Hippocampal formation (tissue), 2 donors: ENCODE measurements at places on chromosomes 7 and 10.

GRCh38 chr7:124032369-124033094 lies at the start of gene TMEM229A:
Gene TMEM229A, minus strand, starts transcription at chr7:124033067. Its CDS starts 64 bp downstream, at chr7:124033003.
- peak; percentile 83 for DNase-seq

DNA sequence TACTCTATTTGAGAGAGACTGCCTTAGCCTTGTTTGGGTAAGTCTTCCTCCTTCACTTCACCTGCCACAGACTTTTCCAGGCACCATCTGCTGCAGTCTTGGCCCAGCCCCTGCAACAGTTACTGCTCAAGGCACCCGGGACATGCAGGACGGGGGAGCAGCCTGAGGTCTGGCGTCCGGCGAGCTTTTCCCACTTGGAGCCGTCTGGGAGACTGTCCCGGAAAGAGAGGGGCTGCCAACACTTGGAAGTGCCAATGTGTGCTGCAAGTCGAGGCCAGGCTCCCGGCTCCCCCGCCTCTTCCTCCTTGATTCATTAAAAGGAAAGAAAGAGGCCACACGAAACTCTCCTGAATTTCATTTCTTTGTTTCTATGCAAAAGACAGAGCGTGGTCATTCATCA lies 13.7 kb downstream of the HTRA1 start:
- DNase-seq, result peak; percentile 73

DNA sequence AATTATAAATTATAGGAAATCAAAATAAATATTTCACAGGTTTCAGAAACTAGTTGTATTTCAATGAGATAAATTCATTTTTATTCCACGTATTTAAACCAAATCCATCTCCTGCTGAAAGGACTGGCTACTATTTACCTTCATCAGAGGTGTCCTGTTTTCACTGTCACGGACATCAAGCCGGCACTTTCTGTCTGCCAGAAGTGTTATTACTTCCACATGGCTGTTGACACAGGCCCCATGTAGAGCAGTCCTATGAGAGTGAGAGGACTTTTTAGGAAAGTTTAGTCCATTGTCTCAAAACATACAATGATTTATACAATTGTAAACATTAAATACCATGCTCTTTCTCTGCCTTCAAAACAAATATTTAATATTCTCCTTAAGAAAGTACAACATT lies 100.4 kb upstream of the ACBD5 start:
- no peak for DNase-seq

DNA sequence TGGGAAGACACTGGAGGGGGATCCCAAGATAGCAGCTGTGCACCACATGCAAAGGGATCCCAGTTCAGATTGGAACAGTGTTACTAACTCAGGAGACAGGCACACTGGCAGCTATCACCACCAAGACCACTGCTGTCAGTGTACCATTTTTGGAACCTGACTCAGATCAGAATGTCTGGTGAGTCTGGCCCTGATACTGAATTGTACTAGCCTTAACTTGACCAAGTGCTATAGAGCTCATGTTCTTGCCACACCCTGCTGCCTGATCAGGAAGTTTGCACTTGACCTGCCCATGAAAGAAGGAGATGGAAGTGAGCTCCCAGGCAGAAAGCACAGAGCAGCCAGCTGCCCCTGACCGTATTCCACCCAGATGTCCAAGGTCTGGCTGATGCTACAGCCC lies 4.8 kb upstream of the PRRT4 start:
- DNase-seq, result no peak

GRCh38 chr10:54530299-54530698 lies 270.7 kb downstream of the PCDH15 start:
- DNase-seq, result no peak

GRCh38 chr7:51458693-51459092 lies 142.1 kb upstream of the COBL start:
- DNase-seq, result no peak

DNA sequence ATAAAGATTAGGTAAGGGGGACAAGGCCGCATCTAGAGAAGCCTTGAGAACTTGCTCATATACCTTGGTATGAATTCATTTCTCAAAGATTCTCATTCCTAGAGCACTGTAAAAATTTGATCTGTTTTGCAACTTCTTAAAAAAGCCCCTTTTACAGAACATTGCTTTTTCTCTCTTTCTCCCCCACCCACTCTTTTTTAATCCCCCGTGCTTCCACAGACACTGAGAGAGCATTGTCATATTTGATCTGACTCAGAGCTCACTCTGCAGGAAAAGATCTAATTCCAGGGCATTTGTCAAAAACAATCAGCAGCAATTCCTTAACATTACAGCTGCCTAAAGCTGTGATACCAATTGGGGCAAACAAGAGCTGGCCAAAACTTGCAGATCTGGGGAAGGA lies 92.0 kb downstream of the ARHGAP22 start:
- DNase-seq, result no peak

DNA sequence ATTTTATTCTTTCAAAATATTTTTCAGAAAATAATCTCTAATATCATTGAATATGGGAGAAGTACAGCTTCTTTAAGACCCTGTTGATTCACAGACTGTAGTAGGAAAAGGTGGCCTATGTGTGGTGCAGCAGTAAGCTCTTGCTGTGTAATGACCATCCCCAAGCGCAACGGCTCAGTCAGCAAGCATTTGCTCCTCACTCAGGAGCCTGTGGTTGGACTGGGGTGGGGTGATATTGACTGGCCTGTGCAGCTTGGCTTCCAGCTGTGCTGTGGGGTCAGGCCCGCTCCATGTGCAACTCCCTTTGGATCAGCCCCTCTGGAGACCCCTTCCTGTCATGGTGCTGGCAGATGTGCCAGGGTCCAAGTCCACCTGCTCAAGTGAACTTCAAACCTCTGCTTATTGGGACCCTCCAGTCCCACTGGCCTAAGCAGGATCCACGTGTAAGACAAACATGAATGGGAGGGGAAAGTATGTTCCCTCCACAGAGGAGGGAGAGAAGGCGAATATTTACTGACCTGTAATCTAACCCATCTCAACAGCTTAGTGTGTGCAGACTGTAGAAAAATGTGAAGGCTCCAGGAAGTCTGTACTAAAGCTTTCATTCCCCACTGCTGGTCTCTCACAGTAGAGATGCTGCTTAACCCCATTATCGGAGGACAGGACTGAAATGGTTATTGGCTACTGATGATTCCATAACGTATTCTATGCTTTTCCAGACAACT lies 239.7 kb downstream of the WDR37 start:
- DNase-seq, result no peak

GRCh38 chr7:94330269-94331020 lies 64.2 kb upstream of the COL1A2 start:
- no peak for DNase-seq

DNA sequence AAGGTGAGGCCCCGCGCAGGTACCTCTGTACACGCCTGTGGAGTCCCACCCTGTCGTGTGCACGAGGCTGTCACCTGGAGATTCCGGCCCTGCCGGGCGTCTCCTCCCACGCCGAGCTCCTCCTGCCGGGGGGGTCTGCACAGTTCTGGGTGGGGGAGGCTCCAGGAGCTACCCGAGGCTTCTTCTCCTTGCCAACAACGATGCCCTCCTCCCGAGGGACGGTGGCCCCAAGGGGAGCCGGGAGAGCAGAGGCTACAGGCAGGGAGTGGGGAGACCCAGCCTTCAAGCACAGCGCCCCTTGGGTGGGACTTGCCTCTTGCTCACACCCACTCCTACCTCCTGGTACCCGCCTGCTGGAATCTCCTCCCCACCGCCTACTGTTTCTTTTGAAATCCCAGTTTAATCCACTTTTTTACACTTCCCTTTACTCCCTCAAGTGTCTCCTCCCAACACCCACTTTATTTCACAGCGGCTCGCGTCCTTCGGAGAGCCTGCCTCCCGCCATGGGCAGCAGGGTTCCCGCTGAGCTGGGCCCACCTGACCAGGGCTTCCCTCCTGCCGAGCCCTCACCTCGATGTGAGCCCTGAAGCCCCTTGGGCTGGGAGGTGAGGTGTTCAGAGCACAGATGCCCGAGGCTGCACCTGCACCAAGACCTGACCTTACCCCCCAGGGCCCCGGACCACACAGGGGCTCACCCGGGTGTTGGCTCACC lies 338.1 kb downstream of the DNAJB6 start:
- DNase-seq, result no peak

DNA sequence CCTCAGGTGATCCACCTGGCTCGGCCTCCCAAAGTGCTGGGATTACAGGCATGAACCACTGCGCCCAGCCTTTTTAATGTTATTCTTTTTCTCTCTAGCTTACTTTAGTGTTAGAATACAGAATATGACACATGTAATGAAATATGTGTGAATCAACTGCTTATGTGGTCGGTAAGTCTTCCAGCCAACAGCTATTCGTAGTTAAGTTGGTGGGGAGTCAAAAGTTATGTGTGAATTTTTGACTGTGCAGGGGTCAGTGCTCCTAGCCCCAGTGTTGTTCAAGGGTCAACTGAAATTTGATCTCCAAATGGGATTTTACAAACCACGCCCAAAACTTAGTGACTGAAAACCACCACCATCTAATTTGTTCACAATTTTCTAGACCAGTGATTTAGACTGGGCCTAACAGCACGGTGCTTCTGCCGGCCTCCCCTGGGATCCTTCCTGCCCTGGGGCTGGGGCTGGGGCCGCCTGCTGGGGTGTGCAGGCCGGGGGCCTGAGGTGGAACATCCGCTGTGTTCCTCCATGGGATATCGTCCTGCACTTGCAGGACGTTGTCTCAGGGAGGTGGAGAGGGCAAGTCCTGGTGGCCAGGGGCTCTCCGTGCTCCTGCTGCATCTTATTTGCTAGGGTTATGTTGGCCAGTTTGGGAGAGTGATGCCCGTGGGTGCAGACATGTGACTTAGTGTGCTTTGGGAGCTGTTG lies 24.5 kb upstream of the GRB10 start:
- no peak for DNase-seq

DNA sequence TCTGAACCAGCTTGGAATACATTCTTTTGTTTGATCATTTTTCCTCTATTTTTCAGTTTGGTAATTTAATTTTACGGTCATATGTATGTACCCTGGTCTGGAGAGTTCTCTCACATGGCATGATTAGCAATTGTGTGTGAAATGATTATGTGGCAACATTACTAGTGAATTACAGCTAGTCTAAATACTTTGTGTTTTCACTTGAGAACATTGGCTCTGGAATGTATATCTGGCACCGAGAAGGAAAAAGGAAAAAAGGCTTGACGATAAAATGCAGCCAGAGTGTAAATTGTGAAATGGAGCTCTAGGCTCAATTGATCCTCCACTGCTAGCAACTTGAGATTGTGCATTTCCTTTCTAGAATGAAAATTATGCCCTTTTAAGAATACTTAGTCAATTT lies 397.2 kb downstream of the EXOC4 start:
- DNase-seq, result no peak

DNA sequence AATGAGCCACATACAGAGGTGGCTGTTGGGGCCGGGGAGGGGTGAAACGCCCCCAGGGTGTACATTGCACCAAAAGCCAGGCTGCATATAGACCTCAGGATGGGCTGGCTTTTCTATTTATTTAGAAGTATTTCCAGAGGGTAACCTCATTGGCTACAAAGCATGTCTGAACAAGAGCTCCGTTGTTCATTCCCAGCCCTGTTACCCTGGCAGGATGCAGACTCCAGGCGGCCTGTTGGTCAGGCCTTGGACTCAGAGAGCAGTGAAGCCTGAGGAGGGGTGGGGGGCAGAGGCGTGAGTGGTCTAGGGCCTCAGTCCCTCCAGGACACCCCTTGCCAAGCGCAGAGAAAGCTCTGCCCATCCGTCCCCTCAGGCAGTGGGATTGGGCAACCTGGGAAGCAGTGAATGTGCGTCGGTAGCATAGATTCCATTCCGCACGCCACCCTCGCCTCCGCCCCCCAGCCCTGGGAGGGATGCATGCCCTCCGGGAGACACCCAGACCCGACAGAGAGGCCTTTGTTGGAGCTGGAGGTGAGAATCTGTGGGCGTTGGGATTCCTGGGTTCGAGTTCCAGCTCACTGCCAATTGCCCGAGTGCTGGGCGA lies 41.9 kb downstream of the TCF7L2 start:
- DNase-seq, result no peak

DNA sequence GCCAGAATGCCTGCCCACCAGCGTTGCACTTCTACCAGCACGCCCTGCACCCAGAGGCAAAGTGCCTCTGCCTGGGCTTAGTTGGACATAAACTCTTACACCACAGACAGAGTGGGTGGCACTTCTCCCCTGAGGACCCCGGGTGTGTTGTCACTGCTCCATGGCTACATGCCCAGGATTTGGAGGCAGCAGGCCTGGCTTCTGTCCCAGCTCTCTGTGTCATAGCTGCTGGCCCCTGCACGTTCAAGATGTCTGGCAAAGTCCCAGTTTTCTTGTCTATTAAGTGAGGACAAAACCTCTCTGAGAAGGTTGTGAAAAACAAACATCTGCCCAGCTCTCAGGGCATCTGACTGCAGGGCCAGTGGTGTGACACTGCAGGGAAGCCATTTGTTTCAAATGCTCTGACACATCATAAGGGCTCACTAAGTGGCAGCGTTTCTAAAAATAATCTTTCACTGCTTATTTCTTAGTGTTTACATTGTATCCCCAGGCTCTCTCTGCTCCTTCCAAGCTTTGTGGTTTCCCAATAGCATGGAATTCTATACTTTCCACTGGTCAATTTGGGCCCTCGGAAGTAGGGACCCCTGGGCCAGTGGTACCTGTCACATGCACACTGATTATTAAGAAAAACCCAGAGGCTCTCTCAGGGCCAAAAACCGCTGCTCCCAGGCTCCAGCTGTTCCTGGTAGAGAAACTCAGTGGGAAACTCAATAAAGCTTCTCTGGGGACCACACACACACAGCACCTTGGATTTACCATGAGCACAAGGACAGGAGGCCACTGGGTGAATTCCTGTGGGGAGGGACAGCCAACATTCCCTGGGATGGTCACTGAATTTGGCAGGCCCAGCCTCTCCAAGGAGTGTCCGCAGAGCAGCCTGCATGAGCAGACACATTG lies 86.2 kb upstream of the ANLN start:
- peak; percentile 77 for DNase-seq

DNA sequence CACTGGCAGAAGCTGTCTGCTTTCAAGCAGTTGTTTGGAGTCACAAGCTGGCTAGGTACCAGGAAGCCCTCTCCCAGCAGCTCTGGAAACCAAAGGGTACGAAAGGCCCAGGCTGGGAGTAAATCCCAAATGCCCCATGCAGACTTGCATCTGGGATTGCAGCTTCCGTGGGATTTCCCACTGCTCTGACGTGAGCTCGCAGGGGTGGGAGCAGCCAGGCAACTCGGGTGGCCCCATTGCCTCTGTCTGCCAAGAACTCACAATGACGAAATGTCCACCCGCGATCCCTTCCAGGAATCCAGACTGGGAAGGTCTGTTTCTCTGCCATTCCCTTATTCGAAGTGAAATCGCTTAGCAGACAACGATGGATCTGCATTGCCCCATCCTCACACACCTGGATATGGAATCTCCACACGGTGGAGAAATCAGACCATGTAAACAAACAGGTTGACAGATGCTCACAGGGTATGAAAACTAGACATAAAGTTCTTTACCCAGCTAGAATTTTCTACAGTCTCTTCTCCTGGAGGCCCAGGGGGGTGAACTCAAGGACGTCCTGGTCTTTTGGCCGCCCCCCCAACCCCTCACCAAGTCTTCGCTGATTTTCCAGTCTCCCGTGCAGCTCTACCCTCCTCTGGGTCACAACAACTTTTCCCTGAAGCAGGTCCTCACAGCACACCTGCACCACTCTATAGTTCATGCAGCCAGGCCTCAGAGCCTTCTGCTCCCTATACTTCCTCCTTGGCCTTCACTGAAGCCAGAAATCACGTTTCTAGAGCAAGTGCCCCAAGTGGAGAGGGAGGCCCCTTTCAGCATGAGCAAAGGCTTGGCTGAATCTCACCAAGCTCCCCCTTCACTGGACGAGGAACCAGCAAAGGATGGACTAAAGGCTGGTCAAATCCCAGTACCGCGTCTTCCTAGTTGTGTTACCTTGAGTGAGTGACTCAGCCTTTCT lies 20.0 kb downstream of the SH3PXD2A start:
- DNase-seq, result no peak

GRCh38 chr7:152015600-152015999 lies 9.9 kb upstream of the GALNT11 start:
- no peak for DNase-seq

GRCh38 chr7:92794391-92794790 lies 42.0 kb downstream of the CDK6 start:
- no peak for DNase-seq
